Breast epithelium (tissue), 4 donors: ENCODE measurements at places on chromosomes 16 and 17. TPM values are rescaled to one million over a fixed set of nuclear protein-coding genes. Genes with fewer than 3 reads are reported as not detected.

Gene GJC1
- 2.3 TPM for total RNA-seq

- no peak overlapping the region for H3K27ac ChIP-seq
- DNase-seq: no peak
- peaks cover 4% of the 10 kb centered on the region for H3K4me1 ChIP-seq
- no peaks in the 10 kb centered on the region for H3K36me3 ChIP-seq
- no peak overlapping the region for H3K4me3 ChIP-seq
- no peaks in the 10 kb centered on the region for H3K27me3 ChIP-seq
Observed at GRCh38 chr16:49776085-49776595, 79.8 kb downstream of the ZNF423 start.

Gene VTN
- 0.98 TPM for total RNA-seq

DNA sequence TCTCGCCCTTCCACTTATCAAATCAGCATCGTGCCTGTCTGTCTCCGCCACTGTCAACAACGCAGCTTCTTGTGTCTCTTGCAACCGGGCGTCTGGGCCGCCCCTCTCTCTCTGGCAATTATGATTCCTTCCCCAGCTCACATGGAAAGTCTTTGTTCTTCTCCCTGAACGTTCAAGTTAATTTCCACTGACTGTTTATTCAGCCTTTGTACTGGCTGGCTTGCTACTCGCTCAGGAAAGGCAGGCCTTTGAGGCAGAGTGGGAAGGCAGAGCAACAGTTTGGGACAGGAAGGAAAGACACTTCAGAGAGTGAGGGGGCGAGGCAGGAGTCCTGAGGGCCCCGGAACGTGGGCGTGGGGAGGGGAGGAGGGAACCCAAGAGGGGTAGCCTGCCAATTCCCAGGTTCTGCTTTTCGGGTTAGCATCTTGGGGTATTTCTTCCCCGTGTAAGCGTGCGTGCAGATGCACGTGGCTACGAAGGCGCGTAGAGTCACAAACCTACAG, 50.8 kb downstream of the AKAP1 start:
- H3K4me1 ChIP-seq: no peaks in the 10 kb centered on the region
- no peak for DNase-seq
- no peak overlapping the region for H3K27ac ChIP-seq
- H3K4me3 ChIP-seq: no peak overlapping the region
- no peaks in the 10 kb centered on the region for H3K36me3 ChIP-seq
- no peaks in the 10 kb centered on the region for H3K27me3 ChIP-seq

DNA sequence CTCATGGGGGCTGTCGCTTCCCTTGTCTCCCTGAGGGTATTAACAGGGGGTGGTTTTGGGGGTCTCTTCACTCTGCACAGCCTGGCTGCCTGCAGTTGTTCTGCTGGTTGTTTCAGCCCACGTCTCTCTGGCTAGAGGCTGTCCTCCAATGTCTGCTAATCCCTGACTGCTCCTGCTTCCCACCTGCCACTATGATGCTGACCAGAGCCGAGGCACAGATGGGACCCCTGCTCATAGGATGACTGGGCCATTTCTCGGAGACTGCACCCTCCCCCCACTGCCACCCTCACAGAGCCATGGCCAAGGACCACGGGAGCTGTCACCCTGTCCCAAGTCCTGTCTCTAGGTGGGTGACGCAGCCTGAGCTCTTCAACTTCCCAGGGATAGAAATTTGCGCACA, 1.6 kb upstream of the ACSF3 start:
- no peaks in the 10 kb centered on the region for H3K36me3 ChIP-seq
- H3K4me1 ChIP-seq: peaks cover 8% of the 10 kb centered on the region
- no peaks in the 10 kb centered on the region for H3K27me3 ChIP-seq

Gene ARL17A
- 20.6 TPM for total RNA-seq

DNA sequence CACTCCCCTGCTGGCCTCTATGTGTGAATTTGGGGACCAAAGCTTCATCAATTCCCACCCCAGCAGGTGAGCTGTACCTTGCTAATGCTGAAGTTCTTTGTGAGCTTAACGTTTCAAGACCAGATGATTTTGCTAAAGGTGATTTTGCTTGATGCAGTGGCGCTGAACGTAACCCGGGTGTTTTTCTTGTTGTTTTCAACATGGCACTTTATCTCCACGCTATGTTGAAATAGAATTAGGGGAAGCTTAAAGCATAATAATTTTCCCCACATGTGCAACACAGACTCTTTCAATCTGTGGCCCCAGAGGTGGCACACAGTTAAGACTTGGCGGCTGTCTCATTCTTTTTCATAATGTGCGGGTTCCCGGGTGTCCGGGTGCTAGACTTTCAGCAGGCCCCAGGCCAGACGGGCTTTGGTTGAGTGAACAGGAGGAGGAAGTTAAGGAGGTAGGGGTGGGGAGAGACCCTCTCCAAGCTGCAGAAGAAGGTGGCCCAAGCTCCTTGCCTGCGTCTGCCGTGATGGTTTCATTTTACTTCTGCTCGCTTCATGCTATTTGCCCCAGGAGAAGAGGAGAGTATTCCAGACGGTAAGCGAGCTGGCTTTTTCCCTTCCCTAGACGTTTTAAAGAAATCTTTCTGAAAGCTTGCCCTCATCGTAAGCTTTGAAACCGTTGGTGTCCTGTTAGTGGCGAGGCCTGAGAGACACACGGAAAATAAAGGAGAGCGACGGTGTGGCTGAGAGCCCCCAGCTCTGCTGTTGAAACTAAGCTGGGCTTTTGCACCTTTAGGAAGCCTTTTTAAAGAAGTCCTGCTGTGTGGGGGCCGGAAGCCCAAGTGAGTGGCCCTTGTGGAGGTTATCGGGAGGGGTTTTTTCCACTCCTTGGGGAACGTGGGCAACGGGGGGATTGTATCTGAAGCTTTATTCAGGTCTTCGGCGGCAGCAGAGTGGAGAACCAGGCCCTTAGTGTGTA, 4.2 kb downstream of the FOXC2 start:
- peaks cover 90% of the 10 kb centered on the region for H3K27me3 ChIP-seq
- DNase-seq: no peak
- no peaks in the 10 kb centered on the region for H3K36me3 ChIP-seq
- no peaks in the 10 kb centered on the region for H3K4me1 ChIP-seq
- H3K4me3 ChIP-seq: peak overlapping the region; percentile 40

DNA sequence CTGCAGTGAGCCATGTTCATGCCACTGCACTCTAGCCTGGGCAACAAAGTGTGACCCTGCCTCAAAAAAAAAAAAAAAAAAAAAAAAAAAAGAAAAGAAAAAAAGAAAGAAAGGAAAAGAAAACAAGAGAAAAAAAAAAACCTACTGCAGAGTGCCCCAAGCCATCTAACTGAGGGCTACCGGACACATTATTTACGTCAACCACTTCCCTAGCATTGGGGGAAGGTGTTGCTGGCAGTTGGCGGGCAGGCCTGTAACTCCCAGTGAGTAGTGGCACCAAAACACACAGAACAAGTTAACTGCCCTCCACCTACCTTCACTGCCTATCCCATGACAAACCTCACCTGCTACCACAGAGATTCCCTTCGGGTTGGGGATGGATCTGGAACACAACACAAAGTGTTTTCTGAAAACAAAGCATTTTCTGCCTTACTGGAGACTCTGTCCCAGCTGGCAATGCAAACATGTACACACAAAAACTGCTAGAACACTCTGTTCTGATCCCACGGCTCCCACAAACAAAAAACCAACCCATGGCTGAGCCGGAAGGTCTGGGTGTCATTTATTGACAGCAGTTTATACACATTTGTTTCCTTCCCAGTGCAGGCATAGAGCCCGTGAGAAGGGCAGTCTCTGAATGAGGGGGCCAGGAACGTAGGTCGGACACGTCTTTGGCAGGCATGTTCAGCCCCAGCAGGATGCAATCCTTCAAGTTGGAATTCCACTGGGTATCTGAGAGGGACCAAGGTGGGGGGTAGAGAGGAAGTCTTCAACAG, 11.0 kb downstream of the PHB1 start:
- peaks cover 8% of the 10 kb centered on the region for H3K4me1 ChIP-seq
- H3K36me3 ChIP-seq: peaks cover 8% of the 10 kb centered on the region
- peak overlapping the region; percentile 93 for H3K27ac ChIP-seq
- peak; percentile 60 for DNase-seq

Gene MYH1
- not detected for total RNA-seq

Gene RHBDL3
- 0.16 TPM for total RNA-seq

Gene MMP28
- total RNA-seq: 12.3 TPM

GRCh38 chr17:50143461-50144176, 6.9 kb downstream of the PPP1R9B start:
- H3K4me3 ChIP-seq: no peak overlapping the region
- H3K4me1 ChIP-seq: peaks cover 17% of the 10 kb centered on the region
- no peaks in the 10 kb centered on the region for H3K27me3 ChIP-seq
- no peaks in the 10 kb centered on the region for H3K36me3 ChIP-seq

Gene TNP2
- not detected for total RNA-seq

GRCh38 chr17:66928949-66929348, 35.6 kb upstream of the CACNG4 start:
- no peaks in the 10 kb centered on the region for H3K4me1 ChIP-seq
- H3K4me3 ChIP-seq: no peak overlapping the region
- no peaks in the 10 kb centered on the region for H3K36me3 ChIP-seq

GRCh38 chr16:8474587-8474986, 115.7 kb downstream of the TMEM114 start:
- no peak overlapping the region for H3K4me3 ChIP-seq
- H3K36me3 ChIP-seq: no peaks in the 10 kb centered on the region
- peaks cover 4% of the 10 kb centered on the region for H3K27me3 ChIP-seq
- H3K27ac ChIP-seq: no peak overlapping the region
- no peak for DNase-seq

Gene PLEKHM1
- 49.0 TPM for total RNA-seq

Gene PRSS53
- total RNA-seq: 2.0 TPM

GRCh38 chr16:84780544-84781376, 39.0 kb upstream of the CRISPLD2 start:
- H3K27me3 ChIP-seq: no peaks in the 10 kb centered on the region
- H3K36me3 ChIP-seq: peaks cover 7% of the 10 kb centered on the region
